Ureter (tissue), 1 donor: ENCODE measurements at places on chromosomes 13 and 19. TPM values are rescaled to one million over a fixed set of nuclear protein-coding genes. Genes with fewer than 3 reads are reported as not detected.

Gene TBXA2R
- total RNA-seq = 4.5 TPM

Gene TEKTIP1
- 6.4 TPM for total RNA-seq

Gene FARP1
- total RNA-seq = 186 TPM

GRCh38 chr19:6396305-6396704, 3.3 kb upstream of the GTF2F1 start:
- DNase-seq = no peak

- DNase-seq = no peak
Observed at GRCh38 chr13:35614666-35615065, 138.2 kb upstream of the MAB21L1 start.
